ENCODE measurements at places on chromosomes 5 and 9. TPM values are rescaled to one million over a fixed set of nuclear protein-coding genes. Genes with fewer than 3 reads are reported as not detected.

The CCDC192 gene
- total RNA-seq = not detected

The SPRY4 gene
- total RNA-seq = 10.3 TPM

The SPINK7 gene
- total RNA-seq = not detected

The IFNE gene
- total RNA-seq = 1.1 TPM

The ROPN1L gene
- 2.1 TPM for total RNA-seq

The NR5A1 gene
- 0.09 TPM for total RNA-seq
